Dermis lymphatic vessel endothelial cell (primary cell): ENCODE measurements at places on chromosomes 13 and 19. TPM values are rescaled to one million over a fixed set of nuclear protein-coding genes. Genes with fewer than 3 reads are reported as not detected.

Gene SLC6A16
- total RNA-seq: 0.43 and 0.52 TPM in 2 replicates

Gene ZNF559
- 14.2 and 14.4 TPM in 2 replicates for total RNA-seq

Gene LTBP4
- total RNA-seq: 19.9 and 21.7 TPM in 2 replicates

Gene KISS1R
- total RNA-seq: not detected in 2 replicates

Gene VSIG10L
- total RNA-seq: 0.09 and 0.11 TPM in 2 replicates

Gene CAPNS1
- total RNA-seq: 419 and 451 TPM in 2 replicates

Gene HOMER3
- 86.9 and 124 TPM in 2 replicates for total RNA-seq
